ENCODE measurements at places on chromosomes 13 and 19.

- DNase-seq = peak; percentile 54
Measured at GRCh38 chr19:40687525-40688016, 2.9 kb downstream of the NUMBL start.

GRCh38 chr13:59374691-59375090 lies 789.0 kb downstream of the DIAPH3 start:
- DNase-seq = no peak

GRCh38 chr13:110400786-110401533 lies 93.9 kb downstream of the COL4A2 start:
- DNase-seq = peak; percentile 61

- no peak for DNase-seq
Measured at GRCh38 chr13:42022796-42023493, 25.5 kb upstream of the DGKH start.

GRCh38 chr19:19627621-19628500 lies at the start of gene LPAR2:
LPAR2 (minus strand) TSS chr19:19628220; CDS start chr19:19627275, 945 bp downstream.
- DNase-seq = no peak

DNA sequence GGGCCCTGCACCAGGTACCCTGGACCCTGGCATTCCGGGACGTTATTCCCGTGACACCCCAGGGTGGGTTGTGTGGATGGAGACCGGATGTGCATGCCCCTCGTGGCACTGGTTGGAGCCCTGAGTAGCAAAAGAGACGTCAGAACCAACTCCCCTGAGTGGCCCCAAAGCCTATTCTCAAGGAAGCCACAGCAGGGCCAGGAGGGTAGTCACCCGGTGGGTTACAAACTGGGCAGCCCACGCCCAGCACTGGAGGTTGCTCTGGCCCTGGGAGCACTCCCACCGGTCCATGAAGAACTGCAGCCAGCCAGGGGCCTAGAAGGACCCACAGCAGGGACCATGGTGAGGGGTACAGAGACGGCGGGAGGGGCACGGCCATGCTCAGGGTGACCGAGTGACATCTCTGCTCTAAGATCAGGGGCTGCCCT lies 7.5 kb downstream of the KLF16 start:
- no peak for DNase-seq

DNA sequence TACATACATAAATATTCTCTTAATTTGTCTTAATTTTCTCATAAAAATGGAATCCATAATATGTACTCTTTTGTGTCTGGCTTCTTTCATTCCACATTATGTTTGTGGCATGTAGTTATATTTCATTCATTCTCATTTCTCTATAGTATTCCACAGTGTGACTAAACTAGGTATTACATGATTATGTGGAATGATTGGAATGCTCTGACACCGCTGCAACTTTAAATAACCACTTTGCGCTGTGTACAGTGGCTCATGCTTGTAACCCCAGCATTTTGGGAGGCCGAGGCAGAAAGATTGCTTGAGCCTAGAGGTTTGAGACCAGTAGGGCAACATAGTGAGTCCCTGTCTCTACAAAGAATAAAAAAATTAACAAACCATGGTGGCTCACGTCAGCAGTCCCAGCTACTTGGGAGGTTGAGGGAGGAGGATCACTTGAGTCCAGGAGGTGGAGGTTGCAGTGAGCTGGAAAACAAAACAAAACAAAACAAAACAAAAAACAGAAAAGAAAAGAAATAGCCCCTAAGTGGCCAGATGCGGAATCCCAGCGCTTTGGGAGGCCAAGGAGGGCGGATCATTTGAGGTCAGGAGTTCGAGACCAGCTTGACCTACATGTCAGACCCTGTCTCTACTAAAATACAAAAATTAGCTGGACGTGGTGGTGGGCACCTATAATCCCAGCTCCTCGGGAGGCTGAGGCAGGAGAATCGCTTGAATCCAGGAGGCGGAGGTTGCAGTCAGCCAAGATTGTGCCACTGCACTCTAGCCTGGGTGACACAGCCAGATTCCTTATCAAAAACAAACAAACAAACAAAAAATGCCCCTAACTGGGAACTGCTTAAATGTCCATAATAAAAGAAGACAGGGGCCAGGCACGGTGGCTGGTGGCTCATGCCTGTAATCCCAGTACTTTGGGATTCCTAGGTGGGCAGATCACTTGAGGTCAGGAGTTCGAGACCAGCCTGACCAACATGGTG lies 8.0 kb upstream of the SAE1 start:
- DNase-seq = peak; percentile 48

- DNase-seq = no peak
Measured at GRCh38 chr13:66329988-66330451, 900.1 kb downstream of the PCDH9 start.

GRCh38 chr19:46474211-46474610 lies 2.8 kb upstream of the PNMA8A start:
- no peak for DNase-seq

- DNase-seq = no peak
Measured at GRCh38 chr19:33718651-33719254, 77.9 kb upstream of the KCTD15 start.

- no peak for DNase-seq
Measured at GRCh38 chr19:3784607-3785450, 1.4 kb downstream of the MATK start.

GRCh38 chr19:46147791-46148288 lies at the start of gene IGFL2:
IGFL2 (plus strand) TSS chr19:46148238; CDS start chr19:46148279, 41 bp downstream.
- DNase-seq = no peak

DNA sequence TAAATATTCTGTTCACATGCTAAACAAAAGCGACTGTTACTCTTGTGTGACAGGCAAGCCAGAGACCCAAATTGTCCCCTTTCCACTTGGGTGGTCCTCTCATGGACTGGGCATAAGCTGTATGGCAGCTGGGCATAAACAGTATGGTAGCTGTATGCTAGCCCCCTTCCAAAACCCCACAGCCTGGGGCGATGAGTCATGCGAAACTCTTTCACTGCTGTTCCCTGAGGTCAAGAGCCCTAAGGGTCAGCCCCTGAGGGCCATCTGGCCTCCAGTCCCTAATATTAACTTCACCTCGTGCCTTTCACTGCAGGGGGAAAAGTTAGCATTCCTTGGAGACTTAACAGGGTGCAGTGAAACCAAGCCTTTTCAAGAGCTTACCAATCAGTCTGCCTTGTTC lies 45.6 kb upstream of the ZNF562 start:
- DNase-seq = no peak

GRCh38 chr13:32098272-32098671 lies 66.7 kb downstream of the FRY start:
- DNase-seq = no peak

DNA sequence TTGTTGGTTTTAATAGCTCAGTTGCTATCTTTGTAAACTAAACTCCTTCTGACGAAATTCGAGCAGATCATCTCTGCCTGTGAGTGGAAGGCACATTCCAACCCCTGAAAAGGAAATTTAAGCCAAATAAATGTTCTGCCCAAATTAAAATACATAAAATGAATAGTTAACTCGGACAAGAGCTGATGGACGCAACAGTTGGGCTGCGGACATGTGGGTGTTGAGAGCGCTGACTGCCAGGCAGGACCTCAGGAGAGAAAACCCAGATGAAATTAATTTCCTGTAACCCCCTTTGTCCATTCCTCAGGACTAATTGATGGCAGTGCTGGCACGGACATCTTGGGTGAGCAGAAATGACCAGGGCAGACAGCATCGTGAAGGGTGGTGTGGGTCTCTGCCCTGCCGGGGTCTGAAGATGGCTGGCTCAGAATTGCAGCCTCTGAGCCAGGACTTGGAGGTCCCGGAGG lies 86.5 kb downstream of the TSHZ3 start:
- DNase-seq = no peak

GRCh38 chr13:71090990-71091389 lies 776.0 kb downstream of the DACH1 start:
- DNase-seq = no peak

GRCh38 chr19:31354316-31354715 lies 5.1 kb upstream of the TSHZ3 start:
- no peak for DNase-seq

GRCh38 chr13:50575138-50575537 lies 268.4 kb downstream of the DLEU7 start:
- no peak for DNase-seq

- DNase-seq = no peak
Measured at GRCh38 chr19:12694641-12695040, 1.8 kb downstream of the FBXW9 start.

DNA sequence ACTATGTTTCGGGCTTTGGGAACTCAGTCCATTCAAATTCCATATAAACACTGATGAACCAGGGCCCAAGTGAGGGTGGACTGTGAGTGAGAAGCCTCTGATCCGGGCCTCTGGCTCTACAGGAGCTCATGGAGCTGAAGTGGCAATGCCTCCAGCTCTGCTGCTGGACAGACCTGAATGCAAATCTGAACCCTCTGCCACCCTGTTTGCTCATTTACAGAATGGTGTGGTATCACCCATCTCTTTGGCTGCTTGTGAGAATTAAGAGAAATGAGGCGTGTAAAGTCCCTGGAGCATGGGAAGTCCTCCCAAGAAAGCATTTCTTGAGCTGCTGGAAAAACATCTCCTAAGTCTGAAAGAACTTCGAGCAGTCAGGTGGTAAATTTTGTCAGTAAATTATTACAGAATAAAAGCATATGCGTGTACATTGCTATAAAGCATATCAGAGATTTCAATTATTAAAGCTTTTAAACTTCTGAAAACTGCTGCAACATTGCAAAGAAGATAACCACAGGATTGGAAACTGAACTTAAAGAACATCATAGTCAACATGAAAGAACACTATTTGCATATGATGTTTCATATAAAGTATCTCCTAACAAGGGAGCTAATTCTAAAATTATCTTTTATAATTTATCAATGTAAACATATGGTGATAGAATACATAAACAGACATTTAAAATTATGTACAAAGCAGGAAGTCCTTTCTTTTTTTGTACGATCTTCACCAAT lies 369.0 kb downstream of the UQCRFS1 start:
- DNase-seq = no peak

GRCh38 chr19:58560007-58560887 lies 1.8 kb upstream of the UBE2M start:
- DNase-seq = no peak

DNA sequence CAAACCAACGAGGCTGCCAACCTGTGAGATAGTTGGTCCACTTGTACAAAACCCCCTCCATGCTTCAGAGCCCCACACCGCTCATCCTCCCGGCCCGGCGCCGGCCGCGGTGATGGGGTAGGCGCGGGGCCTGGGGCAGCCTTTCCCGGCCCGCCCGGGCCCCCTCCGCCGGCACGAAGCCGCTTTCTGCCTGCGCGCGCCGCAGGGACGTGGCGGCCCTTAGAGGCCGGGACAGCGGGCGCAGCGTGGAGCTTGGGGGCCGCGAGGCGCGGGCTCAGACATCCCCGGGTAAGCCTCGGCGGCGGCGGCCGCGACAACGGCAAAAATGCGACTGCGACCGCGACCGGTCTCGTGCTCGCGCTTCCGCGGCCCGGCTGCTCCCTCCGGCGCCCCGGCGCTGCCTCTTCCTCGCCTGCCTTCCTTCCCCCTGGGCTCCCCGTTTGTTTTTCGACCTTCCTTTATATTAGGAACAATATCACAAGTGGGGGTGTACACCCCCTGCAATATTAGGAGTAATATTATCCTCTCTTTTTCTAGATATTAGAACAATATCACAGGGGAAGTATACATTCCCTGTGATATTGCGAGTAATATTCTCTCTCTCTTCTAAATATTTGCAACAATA lies 53.9 kb upstream of the CEACAM21 start:
- no peak for DNase-seq

DNA sequence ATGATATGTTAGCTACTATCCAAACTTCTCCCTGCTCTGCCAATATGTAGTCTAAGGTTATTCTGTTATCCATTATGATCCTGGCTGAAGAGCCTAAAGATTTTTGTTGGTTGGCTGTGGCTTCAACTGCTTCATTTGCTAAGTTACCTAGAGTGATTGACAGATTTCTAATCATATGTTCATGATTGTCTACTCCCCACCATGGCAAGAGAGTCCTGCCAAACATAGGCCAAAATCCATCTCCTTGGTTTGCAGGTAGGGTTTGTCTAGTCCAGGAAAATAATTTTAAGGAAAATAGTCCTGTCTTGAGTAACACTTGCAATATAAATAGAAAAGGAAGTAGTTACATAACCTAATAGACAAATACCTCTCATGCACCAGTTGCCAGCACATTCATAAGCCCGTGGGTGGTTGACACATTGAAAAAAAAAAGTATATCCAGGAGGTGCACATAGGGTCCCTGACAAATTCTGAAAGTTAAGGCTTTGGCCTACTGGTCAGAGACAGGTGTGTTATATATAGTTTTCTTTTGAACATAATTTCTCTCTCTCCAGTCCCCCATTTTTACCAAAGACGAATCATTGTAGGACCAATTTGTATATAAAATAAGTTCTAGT lies 5.4 kb upstream of the CBY2 start:
- no peak for DNase-seq
